Activated CD4-positive, alpha-beta T cell treated with anti-CD3 and anti-CD28 coated beads for 36 hours (primary cell): ENCODE measurements at places on chromosomes 11 and 22. TPM values are rescaled to one million over a fixed set of nuclear protein-coding genes. Genes with fewer than 3 reads are reported as not detected.

The SLC1A2 gene
- not detected for total RNA-seq

- no peak for DNase-seq
Observed at GRCh38 chr11:60777572-60777971, 7.6 kb upstream of the MS4A10 start.

DNA sequence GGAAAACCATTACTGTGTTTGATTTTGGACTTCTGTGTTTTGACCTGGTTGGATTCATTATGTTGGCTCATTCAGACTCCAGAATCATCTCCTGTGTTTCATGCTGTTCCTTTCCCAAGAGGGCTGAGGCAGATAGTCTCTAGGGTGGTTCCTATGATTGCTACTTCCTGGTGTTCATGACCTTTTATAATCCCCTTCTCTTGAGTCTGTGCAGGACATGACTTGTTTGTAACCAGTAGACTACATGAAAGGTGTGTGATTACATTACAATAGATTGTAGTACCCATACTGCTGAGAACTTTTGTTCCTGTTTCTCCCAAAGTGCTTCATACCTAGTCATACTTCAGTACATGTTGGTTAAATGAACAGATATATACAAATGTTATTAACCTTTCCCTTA, 700.6 kb downstream of the METTL15 start:
- DNase-seq, result no peak

The UPK3A gene
- total RNA-seq, result not detected

DNA sequence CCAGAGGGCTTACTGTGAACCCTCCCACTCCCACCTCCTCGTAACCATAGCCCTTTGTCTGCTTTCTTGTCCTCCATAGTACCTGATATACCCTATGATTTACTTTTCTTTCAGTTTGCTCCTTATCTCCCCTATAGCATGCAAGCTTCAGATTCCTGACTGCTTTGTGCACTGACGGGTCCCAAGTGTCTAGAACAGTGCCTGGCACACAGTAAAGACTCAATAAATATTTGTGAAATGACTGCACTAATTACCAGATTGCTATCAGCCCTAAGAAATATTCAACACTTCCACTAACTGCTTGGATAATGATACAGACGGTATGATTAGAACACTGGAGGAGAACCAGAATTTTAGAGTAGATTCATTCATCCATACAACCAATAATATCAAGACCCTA, 33.0 kb downstream of the ISX start:
- no peak for DNase-seq

DNA sequence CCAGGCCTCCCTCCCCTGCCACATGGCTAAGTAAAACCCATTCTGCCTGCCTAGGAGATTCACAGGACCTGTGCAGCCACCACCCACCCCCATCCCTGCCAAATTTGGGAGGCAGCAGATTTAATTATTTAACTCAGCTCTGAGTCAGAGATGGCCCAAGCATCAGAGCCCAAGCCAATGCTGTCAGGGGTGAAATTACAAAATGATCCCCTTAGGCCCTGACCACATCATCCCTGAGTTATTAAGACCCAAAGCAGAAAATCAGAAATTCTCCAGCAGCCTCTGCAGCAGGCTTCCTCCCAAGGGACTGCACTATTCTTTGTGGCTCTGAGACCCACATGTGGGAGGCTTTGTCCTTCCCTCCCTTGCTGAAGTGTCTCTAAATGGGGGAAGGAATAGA, 52.8 kb upstream of the RRAS2 start:
- no peak for DNase-seq

DNA sequence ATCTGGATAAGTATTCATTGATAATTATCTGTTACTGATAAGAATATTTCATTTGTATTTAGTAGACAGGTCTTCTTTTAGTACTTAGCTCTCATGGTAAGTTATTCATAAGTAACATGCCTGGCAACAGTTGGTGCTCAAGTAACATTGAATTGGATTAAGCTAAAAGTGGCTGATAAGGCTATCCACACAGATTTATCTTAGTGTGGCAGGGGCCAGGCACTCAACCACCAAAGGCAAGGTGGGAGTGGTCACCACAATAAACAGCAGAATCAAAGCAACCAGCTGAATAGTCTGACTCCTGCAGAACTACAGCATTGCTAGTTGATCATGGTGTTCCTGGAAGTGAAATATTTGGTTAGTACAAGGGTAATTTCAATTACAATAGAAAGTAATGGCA, 33.0 kb upstream of the NARS2 start:
- DNase-seq, result no peak

GRCh38 chr22:27473533-27473932, 328.0 kb downstream of the MN1 start:
- DNase-seq, result no peak

The MICALL1 gene
- total RNA-seq, result 11.2 TPM

DNA sequence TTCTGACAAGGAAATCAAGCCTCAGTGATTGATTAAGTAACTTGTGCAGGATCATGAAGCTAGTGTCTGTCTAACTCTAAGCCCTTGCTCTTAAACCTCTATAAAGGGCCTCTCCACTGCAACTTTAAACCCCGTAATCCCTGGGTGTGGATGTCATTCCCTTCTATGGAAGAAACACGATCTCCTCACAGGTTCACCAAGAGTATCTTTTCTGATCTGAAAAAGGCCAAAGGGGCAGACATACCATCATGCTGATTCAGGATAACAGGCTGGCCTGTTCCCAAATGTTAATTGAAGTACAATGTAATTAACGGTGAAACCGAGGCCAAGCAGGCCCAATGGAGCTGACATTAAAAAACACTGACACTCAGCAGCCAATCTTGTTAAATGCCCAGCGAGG, 17.1 kb downstream of the TTC12 start:
- no peak for DNase-seq

The GDPD4 gene
- total RNA-seq, result not detected

GRCh38 chr22:45105281-45105702, 58.4 kb upstream of the NUP50 start:
- no peak for DNase-seq

The ZNRF3 gene
- 2.3 TPM for total RNA-seq

- no peak for DNase-seq
Observed at GRCh38 chr11:11989774-11990744, 18.4 kb downstream of the DKK3 start.

The CNIH2 gene
- total RNA-seq, result 1.6 TPM
